ENCODE measurements at places on chromosomes 16 and 17.

GRCh38 chr17:39662551-39663339 lies 2.4 kb upstream of the TCAP start:
- DNase-seq, result no peak

DNA sequence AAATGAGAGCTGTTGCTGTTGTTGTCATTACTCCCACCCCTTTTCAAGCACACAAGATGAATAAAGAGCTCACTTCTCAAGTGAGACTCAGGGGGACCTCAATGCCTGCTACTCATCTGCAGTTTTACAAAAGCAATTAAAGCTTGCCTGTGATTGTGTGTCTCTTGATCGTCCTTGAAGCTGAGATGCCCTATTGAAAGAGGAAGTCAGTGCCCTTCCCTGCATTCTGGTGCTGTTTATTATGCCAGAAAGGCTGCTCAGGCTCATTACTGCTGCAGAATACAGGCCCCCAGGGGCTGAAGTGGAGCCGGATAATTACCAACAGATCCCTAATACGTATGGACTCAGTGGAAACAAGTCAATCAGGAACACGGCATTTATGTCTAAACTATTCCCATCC lies 147.2 kb downstream of the HS3ST2 start:
- DNase-seq, result no peak

- DNase-seq, result no peak
These were observed 241.0 kb downstream of the SEC14L1 start for GRCh38 chr17:77381731-77382130.

DNA sequence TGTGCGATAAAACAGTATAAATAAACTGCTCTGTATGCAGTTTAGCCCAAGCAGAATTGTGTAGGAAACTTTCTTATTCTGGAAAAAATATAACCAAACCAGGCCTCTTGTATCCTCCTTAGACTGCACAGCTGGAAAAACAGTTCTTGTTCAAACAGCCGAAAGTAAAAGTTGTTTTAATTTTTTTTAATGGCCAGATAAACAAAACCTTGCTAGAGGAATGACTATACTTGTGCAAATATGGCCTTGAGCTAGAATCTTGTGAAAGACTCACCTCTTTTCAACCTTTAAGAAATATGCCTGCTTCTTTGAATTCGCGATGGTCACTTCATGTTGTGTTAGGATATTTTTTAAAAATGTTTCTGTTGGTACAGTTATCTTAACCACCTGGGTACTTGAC lies 114.5 kb upstream of the MAF start:
- no peak for DNase-seq

GRCh38 chr16:15961060-15961511 lies 11.7 kb downstream of the ABCC1 start:
- peak; percentile 68 for DNase-seq
